ENCODE measurements at places on chromosomes 11 and 22. TPM values are rescaled to one million over a fixed set of nuclear protein-coding genes. Genes with fewer than 3 reads are reported as not detected.

The OR4D10 gene
- not detected for total RNA-seq

- no peak for DNase-seq
Observed at GRCh38 chr11:15519911-15520310, 405.2 kb downstream of the INSC start.

The DKK3 gene
- total RNA-seq = 161 TPM

The SYT7 gene
- total RNA-seq = 10.8 TPM

The ANGPTL5 gene
- not detected for total RNA-seq

GRCh38 chr11:3103076-3103475, 45.9 kb upstream of the CARS1 start:
- no peak for DNase-seq

- DNase-seq = no peak
Observed at GRCh38 chr11:47317064-47317828, 35.3 kb downstream of the MYBPC3 start.

- DNase-seq = no peak
Observed at GRCh38 chr22:20464912-20465758, 27.5 kb upstream of the SCARF2 start.

The P2RY6 gene
- total RNA-seq = 2.5 TPM

GRCh38 chr11:118434123-118434552, 2.2 kb upstream of the KMT2A start:
- no peak for DNase-seq

GRCh38 chr11:114569801-114570200, 10.1 kb upstream of the NXPE1 start:
- no peak for DNase-seq

The WBP2NL gene
- not detected for total RNA-seq

DNA sequence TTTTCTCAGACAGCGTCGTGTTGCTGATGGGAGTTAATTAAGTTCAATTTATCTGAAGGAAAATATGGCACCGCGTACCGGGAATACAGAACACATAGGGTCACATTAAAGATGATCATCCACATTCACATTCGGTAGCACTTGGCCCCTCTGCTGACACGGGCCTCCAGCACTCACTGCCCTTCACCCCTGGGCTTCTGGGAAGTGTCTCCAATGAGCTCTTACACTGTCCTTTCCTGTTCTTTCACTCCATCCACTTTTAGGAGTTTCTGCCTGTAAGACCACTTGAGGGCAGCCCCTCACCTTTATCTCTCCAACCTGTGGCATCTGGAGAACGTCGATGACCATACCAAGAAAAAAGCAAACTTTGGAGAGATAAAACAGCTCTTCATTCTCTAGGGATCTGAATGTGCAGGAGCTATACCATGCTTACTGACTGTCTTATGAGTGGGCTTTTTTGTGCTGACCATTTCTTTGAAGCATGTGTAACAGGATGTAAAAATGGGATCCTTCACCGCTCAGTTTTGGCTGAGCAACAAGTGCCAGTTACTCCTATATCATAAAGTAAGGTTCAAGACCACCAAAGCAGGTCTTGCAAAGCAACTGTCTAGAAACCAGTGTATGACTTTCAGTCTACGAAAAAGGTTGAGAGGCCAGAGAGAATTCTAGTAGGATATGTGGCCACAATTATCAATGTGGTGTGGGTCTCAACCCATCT, 1.1 kb upstream of the SERGEF start:
- no peak for DNase-seq

DNA sequence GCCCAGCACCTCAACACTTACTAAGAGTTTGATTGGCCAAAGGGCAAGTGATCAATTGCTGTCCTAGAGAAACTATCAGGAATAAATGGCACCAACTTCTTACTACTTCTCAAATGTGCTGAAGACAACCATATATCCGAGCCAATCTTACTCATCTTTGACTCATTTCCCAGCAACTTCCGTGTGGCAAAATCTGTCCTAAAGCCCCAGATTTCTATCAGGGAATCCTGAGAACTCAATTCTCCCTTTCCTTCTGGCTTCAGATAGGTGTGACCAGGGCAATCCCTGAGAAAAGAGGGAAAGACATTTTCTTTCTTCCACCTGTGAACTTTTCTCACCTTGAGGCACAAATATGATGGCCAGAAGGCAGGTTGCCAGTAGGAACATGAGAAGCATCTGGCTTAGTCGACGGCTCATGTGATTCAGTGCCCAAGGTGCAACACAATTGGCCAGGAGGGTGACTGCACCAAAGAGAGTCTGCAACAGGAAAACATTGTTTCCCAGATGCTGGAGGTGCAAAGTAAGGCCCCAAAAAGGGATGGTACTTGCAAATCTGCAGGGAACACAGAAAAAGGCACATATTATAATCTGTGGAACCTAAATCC, 21.8 kb upstream of the SLC22A24 start:
- DNase-seq = no peak

The RAB39A gene
- total RNA-seq = 1.4 TPM

DNA sequence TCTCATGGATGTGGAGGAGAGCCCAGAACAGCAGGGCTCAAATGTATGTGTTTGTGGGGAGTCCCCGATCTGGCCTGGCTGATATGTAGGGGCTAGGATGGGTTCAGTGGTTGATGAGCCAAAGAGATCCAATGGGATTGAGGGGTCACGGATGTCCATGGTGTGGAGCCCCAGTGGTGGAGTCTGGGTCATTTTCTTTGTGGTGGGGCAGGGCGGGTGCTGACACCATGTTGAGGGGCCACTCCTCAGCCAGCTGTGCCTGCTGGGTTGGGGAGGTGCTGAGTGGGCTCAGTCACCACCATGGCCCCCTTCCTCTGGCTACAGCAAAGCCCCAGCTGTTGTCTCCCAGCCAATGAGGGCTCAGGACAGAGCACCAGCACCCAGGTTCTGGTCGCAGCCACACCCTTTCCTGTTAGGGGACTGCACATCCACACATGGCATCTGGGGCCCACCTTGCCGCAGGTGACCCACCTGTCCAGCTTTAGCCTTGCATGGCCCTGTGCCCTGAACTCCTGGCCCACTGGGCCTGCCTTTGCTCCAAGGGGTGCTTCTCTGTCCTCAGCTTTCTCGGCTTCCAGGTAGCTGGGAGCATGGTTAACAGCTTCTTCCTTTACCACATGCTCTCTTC, 3.2 kb upstream of the GNAZ start:
- DNase-seq = no peak

- no peak for DNase-seq
Observed at GRCh38 chr22:28013611-28014010, 94.6 kb upstream of the PITPNB start.

DNA sequence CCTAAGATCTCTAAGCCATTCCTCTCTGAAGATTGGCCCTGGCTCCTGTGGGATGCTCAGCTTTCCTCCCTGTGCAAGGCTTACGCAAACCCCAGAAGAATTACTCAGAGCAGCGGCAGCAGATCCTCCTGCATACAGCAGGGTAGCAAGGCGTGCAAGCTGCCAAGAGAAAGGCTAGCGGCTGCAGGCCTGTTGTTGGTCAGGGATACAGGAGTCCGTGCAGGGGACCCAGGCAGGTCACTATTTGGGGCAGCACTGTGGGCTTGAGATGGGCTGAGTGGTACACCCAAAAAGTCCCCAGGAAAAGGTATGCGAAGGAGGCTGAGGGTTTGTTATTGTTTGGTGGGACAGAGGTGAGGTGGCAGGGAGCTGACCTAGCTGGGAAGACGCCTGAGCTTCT, 1.5 kb downstream of the GLB1L2 start:
- no peak for DNase-seq

DNA sequence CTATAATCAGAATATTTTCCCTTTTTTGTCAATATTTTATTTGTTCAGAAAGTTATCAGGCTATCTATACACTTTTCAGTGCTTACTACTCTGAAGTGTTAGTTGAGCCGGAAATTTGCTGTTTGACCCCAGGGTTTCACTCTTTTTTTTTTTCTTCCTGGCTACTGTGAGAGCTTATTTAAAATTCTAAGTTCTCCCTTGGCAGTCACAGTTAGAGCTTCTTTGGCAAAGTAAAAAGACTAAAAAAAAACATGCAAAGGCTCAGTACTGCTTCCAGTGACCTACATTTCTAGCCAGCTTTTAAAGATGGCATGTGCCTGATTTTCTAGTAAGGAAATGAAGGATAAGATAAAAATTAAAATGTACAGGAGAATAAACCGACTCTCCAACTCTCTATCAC, 48.4 kb downstream of the ELP4 start:
- DNase-seq = no peak

The ADAMTS15 gene
- 0.62 TPM for total RNA-seq

The OR2AG1 gene
- not detected for total RNA-seq

The GNAZ gene
- total RNA-seq = 2.3 TPM

DNA sequence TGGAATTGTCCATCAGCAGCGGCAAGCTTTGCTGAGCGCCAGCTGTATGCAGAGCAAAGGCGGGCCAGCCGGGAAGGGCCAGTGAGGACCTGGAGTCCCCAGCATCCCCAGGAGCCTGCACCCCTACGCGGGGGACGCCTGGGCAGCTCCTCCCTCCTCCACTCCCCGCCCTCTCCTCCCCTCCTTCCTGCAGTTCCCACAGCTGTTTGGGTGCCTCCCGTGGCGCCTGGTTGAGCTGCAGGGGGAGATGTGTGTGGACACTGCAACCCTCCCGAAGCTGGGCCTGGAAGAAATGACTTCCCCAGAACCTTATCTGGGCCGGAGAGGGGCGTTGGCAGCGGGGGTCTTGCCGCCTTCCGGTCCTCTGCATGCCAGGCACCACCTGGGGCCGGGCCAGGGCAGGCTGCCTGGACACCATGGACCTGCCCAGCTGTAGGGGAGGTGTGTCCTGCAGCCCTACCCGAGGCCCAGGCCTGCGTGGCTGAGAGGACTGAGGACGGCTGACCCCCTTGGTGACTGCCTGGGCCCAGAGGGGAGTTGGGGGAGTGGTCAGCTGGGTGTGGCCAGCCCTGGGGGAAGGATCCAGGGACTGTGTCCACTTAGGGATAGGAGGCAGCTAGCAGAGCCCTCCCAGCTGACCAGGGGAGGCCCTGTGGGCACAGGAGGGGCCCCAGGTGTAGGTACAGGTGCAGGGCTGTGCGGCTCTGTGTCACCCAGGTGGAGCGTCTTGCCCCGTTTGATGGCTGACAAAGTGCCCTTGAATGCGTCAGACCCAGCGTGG, 16.8 kb upstream of the MUC6 start:
- DNase-seq = no peak

The OR52I1 gene
- total RNA-seq = not detected

- DNase-seq = peak; percentile 48
Observed at GRCh38 chr22:17742527-17742902, 31.8 kb downstream of the BID start.

The MMP11 gene
- total RNA-seq = 1.4 TPM

GRCh38 chr11:64249563-64250414, 1.5 kb upstream of the PLCB3 start:
- no peak for DNase-seq

GRCh38 chr11:93239966-93240365, 42.2 kb upstream of the SLC36A4 start:
- DNase-seq = no peak

DNA sequence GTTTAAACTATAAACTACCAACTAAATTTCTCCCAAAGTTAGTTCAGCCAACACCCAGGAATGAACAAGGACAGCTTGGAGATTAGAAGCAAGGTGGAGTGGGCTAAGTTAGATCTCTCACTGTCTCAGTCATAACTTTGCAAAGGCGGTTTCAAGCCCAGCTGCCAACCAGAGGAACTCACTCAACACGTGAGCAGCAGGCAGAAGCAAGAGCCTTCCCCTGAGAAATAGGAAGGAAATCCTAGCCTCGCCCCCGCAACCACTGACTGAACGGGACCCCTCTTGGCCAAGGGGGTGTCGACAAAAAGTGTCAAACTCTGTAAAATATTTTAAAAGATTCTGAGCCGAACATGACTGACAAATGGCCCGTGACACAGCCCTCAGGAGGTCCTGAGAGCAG, 4.4 kb upstream of the KRTAP5-9 start:
- DNase-seq = no peak

GRCh38 chr22:18905540-18906409, at the start of gene DGCR6:
DGCR6 (plus strand) TSS chr22:18906320; CDS start chr22:18906375, 55 bp downstream.
- no peak for DNase-seq

GRCh38 chr11:104700609-104701008, 197.7 kb downstream of the CASP12 start:
- DNase-seq = no peak

DNA sequence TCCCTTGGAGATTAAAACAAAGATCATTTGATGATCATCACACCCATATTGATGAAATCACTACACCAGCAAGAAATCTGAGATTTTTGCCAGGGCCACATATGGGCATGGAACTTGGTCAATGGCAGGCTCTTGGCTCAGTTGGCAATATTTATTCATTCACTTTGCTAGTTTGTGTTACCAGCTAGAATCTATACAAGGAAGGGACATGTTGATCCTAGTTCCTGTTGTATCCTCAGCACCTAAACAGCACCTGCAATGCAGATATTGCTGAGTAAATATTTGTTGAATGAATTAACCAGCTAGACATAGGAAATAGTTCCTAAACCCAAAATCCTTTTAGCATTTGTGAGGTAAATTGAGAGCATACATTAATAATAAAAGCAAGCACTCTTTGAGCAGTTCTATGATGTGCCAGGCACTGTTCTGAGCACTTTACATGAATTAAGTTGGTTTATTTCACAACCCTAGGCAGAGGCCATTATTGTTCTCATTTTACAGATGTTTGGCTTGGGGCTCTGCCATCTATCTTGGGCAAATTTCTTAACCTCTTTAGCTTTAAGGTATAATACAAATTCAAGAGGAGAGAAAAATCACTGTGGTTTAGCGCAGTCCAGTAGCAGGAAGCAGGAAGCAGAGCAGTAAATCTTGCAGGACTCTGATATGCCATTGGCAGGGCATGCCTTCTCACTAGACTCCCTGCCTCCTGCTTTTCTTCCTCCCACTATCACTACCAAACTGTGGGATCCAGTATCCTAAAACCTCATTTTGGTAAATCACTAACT, 1.6 kb downstream of the TRIM68 start:
- DNase-seq = peak; percentile 41

DNA sequence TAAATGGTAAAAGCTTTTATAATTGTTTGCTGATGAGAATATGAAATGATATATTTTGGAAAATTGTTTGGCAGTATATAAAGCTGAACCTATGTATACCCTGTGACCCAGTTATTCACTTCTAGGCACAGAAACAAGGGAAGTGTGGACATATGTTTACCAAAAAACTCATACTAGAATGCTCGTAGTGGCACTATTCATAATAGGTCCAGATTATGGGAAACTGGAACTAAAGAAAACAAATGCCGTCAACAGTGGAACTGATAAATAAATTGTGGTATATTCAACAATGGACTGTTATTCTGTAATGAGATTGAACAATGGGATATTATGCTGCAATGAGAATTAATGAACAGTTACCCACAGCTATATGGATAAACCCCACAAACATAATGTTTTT, 32.8 kb downstream of the CSTPP1 start:
- no peak for DNase-seq

DNA sequence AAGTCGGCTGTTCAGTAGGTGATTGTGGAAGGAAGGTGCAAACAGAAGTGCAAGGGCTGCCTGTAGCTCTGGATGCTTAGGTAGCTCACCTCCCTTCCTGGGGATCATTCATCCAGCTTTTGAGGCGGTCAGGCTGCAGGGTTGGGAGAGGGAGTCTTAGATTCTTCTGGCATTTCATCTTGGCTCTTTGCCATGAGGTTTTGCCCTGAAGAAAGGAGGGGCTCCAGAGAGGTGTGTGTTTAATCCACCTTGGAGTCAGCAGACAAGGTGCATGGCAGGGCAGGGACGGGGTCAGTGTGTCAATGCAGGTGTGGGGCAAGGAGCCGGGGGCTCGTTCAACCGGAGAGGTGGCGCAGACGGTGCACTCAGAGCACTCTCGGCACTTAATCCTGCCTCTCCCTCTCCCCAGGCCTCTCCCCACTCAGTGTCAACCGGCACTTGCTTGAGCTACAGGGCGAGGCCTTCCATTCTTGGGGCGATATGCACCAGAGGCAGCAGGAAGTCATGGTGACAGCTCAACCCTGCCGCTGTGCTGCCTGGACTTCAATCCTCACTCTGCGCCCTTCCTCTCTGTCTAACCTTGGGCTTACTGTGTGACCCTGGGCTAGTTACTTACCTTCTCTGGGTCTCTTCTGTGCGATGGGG, 7.2 kb downstream of the ADAMTS15 start:
- no peak for DNase-seq
